ENCODE measurements at places on chromosomes 11 and 22. TPM values are rescaled to one million over a fixed set of nuclear protein-coding genes. Genes with fewer than 3 reads are reported as not detected.

DNA sequence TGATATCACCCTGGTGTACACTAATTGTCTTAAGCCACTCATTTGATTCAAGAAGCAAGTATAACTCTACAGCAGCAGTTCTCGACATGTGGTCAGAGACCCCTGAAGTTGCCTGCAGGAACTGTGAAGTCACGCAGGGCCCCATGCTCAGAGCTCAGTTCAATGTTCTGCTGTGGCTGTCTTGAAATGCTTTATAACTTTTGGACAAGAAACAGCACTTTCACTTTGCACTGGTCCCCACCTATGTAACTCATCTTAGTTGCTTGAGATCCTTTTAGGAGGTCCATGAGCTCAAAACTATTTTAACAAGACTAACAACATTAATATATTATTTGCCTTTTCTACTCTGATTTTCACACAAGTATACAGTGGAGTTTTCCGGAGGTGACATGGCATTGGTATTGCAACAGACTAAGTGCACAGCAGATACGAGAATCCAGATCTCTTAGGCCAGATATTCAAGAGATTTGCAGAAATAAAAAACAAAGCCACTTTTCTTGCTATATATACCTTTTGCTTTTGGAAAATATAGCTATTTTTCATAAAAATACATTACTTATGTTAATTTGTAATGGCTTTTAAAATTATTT is 64.8 kb downstream of the PRR5L start:
- DNase-seq: no peak

GRCh38 chr11:95706974-95707387 is 82.6 kb downstream of the FAM76B start:
- DNase-seq: no peak

- DNase-seq: no peak
Observed at GRCh38 chr22:45645150-45645525, 26.5 kb upstream of the ATXN10 start.

DNA sequence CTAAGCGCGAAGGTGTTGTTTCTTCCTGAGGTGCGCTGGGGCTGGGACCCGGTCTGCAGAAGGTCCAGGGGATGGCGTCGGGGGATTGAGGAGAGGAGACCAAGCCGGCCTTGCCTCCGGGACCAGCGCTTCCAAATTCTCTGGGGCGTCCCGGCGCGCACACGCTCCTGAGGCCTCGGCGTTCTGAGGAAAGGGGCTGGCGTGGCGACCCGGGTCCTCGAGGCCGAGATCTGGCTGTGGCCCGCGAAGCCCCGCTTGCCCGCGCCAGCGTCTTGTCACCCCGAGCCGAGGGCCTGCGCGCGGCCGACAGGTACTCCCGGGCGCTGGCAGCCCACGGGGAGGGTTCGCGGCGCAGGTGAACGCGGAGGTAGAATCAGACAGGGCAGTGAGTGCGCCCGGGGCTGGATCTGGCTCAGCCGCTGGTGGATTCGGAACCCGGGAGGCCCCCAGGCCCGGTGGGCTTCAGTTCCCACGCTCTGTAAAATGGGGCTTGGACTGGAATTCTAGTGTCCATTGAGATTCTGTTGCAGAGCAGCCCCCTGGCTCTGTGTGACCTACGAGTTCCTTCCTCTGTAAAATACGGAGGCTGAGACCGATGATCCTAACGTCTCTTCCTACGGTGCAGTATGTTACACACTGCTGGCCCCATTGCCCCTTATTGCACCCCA is 14.7 kb downstream of the SSH3 start:
- no peak for DNase-seq

DNA sequence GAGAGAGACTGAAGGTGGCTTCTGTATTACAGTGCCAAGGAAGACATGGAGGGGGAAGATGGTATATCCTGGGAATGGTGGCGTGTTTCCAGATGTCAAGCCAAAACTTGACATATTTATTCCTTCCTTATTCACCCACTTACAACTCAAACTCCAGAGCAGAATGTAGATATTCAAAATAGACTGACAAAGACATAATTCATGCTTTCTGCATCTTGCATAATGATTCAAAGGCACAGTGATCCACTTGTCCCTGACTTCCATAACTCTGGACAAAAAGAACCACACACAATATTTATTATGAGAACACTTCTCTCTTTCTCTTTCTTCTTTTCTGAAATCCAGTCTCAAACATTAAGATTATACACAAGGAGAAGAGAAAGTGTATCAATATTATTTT is 48.9 kb downstream of the SLC17A6 start:
- DNase-seq: no peak

- DNase-seq: no peak
Observed at GRCh38 chr22:27624705-27625104, 176.9 kb downstream of the MN1 start.

DNA sequence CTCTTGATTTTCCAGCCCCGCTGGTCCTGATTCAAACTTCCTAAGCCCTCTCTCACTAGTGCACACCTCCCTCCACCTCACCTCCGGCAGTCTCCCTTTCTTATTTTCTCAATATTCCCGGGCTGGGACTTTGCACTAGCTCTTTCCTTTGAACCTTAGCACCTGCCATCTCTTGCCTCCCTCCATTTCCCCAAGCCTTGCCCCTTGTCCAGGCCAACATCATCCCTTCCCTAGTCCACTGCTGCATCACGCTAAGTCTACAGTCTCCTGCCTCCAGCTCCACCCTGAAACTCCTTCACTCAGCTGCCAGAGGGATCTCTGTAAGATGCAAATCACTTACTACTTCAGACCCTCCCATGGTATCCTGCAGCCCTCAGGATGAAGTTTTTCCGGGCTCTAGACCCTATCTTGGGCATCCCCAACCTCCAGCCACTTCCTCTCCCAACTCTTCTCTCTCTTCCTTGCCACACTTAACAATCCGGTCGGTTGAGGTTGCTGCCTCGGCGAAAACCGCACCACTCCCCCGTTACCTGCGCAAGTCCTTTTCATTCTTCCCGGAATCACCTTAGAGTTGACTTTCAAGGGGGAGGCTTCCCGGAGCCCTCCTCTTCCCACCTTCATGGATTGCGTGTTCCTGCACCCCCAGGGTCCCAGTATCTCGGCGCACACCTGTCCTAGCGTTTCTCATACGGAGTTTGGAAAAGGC is 42.7 kb downstream of the NECTIN1 start:
- no peak for DNase-seq

- peak; percentile 43 for DNase-seq
Observed at GRCh38 chr22:50526834-50527801, 1.7 kb upstream of the SCO2 start.

GRCh38 chr11:134580610-134580975 is 168.6 kb upstream of the B3GAT1 start:
- DNase-seq: no peak

GRCh38 chr11:106585061-106585460 is 433.2 kb downstream of the GUCY1A2 start:
- no peak for DNase-seq

DNA sequence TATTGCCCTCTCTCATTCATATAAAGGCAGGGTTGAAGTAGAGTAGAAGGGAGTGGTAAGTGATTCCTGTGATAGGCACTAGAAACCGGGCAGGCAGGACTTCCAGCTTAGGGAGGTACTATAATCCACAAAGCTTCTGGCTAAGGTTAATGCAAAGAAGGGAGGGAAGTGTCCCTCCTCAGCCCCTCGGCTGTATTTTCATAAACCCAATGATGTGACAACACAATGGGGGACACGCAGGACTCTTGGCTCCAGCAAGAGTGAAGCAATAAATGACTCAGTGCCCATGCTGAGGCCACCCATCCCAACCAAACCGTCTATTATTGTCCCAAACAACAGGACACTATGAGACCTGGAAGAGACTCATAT is 90.7 kb downstream of the ETS1 start:
- DNase-seq: no peak

DNA sequence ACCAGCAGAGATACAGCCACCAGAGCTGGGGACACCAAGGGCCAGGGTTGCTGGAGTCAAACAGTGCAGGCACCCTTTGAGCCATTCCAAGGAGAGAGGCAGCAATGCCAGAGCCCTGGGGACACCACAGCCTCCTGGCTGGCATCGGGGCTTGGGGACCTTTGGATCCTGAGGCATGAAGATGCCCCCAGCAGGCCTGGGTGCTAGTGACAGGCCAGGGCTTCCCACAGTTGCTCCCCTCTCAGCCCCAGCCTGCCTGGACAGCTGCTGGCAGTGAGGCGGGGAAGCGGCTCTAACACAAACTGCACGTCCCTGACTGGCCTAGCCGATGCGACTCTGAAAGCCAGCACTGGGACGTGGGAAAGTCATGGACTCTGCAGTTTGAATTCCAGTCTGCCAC is 2.7 kb downstream of the CD5 start:
- DNase-seq: no peak

- no peak for DNase-seq
Observed at GRCh38 chr22:43543522-43544288, 131.9 kb downstream of the MPPED1 start.

DNA sequence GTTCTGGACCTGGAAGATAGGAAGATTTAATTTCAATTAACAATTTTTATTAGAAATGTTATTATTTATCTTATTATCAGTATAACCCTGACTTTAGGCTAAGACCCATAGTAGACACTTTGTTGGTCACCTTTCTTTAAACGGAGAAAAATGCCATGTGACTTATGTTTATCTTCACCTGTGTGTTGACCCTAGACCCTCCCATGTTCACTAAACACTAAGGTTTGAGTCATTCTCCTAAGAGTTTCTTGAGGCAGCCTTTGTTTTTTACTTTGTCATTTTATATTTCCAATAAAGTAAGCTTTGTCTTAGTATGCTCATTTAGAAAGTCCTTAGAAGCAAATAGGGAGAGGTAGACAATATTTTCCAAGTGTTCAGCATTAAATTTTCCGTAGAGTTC is 771.7 kb downstream of the METTL15 start:
- no peak for DNase-seq

The ATG13 gene
- 51.8 TPM for total RNA-seq

- no peak for DNase-seq
Observed at GRCh38 chr11:83278351-83278750, 7.8 kb downstream of the CCDC90B start.

The EXPH5 gene
- total RNA-seq: 0.26 TPM

The CCDC73 gene
- total RNA-seq: not detected
